ENCODE measurements at places on chromosomes 5 and 9. TPM values are rescaled to one million over a fixed set of nuclear protein-coding genes. Genes with fewer than 3 reads are reported as not detected.
A peak's percentile ranks its signal among the peaks of the same experiment; 100 is the strongest.

Gene LEAP2
- 0.69 TPM for total RNA-seq

Gene PLCXD3
- total RNA-seq: 2.6 TPM

Gene PRDM9
- not detected for total RNA-seq

Gene HSD17B3
- total RNA-seq: 0.81 TPM

Gene KCNV2
- not detected for total RNA-seq

Gene LSM11
- 3.0 TPM for total RNA-seq

Gene UBTD2
- 18.8 TPM for total RNA-seq

Gene OR1L4
- not detected for total RNA-seq

Gene NOL8
- total RNA-seq: 34.2 TPM

Gene DIPK1B
- 17.7 TPM for total RNA-seq

GRCh38 chr5:3107156-3107611 lies 355.7 kb upstream of the IRX2 start:
- DNase-seq: peak; percentile 41

GRCh38 chr5:9787861-9788600 lies 157.9 kb upstream of the TAS2R1 start:
- no peak for DNase-seq

- DNase-seq: no peak
Measured at GRCh38 chr9:30630459-30630858, 1754.0 kb upstream of the ACO1 start.

- no peak for DNase-seq
Measured at GRCh38 chr9:107577140-107577776, 87.7 kb upstream of the KLF4 start.

- DNase-seq: no peak
Measured at GRCh38 chr5:67241326-67241725, 44.7 kb upstream of the CD180 start.

- DNase-seq: no peak
Measured at GRCh38 chr5:133274597-133274935, 222.8 kb downstream of the HSPA4 start.

DNA sequence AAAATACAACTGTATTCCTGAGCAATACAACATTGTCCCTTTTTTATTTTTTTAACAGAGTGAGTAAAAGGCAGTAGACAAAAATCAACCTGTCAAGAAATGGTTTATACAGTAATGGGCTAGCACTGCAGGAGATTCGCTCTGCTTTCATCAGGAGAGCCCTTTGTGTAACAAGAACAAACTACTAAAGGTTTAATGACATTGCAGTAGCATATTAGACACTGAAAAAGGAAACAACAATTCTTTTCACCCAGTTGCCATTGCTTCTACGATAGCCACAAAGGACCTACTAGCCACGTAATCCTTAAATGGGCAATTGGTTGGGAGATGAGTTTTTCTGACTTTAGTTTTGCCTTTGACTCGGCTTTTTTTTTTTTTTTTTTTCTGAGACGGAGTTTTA lies 319.8 kb upstream of the TRPM3 start:
- DNase-seq: no peak

GRCh38 chr5:181259283-181259682 lies 1.7 kb downstream of the TRIM52 start:
- no peak for DNase-seq

DNA sequence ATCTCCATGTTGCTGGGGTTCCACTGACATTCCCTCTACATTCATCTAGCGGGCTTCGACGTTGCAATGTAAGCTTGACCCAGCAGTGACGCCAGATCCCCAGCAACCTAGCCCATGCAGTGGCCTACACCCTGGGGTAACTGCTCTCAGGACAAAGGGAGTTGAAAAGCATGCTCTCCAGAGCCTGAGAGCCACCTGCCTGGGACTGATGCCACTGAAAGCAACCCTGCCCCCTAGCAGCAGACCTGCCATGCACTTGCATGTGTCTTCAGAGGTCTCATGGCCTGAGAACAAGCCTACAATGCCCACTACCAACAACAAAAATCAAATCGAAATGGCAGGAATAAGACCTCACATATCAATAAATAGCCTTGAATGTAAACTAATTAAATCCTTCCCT lies 330.3 kb downstream of the TRIM36 start:
- no peak for DNase-seq

DNA sequence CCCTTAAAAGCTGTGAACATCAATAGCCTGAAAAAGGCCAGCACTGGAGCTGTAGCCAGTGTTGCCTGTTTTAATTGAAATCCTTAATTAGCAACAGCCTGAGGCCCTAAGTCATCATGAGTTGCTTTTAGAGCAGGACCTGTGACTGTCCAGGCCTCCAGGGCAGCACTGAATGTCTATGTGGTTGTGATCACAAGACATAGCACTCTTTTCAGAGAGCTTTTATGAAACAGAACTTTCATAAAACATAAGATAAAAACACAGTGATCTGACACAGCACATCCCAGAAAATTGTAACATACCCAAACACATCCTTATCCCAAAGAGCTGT lies 85.5 kb upstream of the MYO10 start:
- no peak for DNase-seq

DNA sequence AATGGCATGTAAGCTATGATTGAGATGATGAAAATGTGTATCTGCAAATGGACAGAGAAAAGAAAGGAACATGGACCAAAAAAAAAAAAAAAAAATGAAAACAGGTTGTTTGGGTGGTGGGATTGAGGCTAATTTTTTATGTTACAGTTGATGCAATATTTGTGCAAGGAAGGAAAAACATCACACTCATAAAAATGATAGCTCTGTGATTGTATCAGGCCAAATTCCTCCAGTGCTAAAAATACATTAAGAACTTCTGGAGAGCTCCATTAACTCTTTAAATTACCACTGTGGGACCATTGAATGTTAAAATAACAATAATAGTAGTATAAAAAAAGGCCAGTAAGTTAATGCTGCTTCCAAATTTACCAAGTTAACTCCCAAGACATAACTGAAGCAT lies 79.5 kb upstream of the MSX2 start:
- no peak for DNase-seq

DNA sequence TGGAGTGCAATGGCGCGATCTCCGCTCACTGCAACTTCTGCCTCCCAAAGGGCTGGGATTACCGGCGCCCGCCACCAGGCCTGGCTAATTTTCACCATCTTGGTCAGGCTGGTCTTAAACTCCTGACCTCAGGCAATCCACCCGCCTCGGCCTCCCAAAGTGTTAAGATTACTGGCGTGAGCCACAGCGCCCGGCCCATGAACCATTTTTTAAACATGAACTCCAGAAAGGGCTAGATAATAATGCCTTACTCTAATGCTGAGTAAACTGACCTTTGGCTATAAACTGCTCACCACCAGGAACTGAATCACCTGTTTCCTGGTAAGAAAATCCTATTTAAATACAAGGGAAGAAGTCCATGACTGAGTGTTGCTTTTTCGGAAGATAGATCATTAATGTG lies 23.2 kb upstream of the DAB2 start:
- DNase-seq: no peak

GRCh38 chr9:4222357-4222756 lies 77.5 kb downstream of the GLIS3 start:
- no peak for DNase-seq

GRCh38 chr5:62090953-62091352 lies 215.1 kb upstream of the KIF2A start:
- no peak for DNase-seq

- DNase-seq: no peak
Measured at GRCh38 chr5:74786851-74787250, 19.8 kb downstream of the NSA2 start.

GRCh38 chr5:180837478-180837877 lies 23.6 kb downstream of the ZFP62 start:
- no peak for DNase-seq

- no peak for DNase-seq
Measured at GRCh38 chr9:95065224-95065623, 252.3 kb downstream of the FANCC start.

DNA sequence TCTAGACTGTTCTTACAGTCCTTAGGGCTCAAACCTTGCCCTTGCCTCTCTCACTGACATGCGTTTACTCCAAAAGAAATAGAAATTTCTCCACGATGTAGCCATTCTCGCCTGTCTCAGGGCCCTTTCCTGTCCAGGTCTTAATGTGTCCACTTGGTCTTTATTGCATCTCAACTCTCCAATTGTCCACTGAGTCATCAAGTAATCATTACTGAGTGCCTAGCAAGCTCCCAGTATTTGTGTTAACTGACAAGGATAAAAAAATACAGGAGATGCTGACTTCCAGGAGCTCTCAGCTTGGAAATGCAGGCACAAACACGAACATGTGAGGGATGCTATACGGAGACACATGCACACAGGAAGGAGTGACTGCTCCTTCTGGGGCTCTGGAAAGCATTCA lies 147.3 kb downstream of the ARSB start:
- no peak for DNase-seq

GRCh38 chr5:180792287-180792964 lies 10.2 kb downstream of the MGAT1 start:
- peak; percentile 62 for DNase-seq

DNA sequence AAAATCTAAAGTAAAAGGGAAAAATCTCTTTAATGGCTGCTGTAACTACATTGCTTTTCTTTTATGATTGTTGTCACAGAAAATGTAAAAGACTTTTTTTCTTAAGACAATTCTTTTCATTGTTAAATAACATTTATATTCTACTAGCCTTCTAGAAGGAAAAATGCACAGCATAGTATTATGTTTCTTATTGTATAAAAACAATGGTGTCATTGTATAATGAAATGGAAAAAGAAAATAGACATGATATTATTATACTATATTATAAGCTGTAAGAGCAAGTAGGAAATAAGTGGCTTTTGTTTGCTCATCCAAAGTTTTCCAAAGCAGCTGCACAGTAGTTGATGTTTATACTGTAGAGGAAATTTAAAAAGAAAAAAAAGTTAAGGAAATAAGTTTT lies 1021.7 kb downstream of the EFNA5 start:
- no peak for DNase-seq

GRCh38 chr5:72205431-72206009 lies 98.2 kb downstream of the MAP1B start:
- DNase-seq: no peak

GRCh38 chr5:131786036-131786435 lies 10.8 kb downstream of the FNIP1 start:
- no peak for DNase-seq

GRCh38 chr5:115578657-115579056 lies 23.6 kb downstream of the TICAM2 start:
- no peak for DNase-seq
